H9 (cell line): ENCODE measurements at places on chromosomes 6 and 20.
A peak's percentile ranks its signal among the peaks of the same experiment; 100 is the strongest.

GRCh38 chr20:51710361-51710894 is 57.8 kb downstream of the ATP9A start:
- H3K36me3 ChIP-seq = no peaks in the 10 kb centered on the region; the same call in 1 of the 2 replicates
- H3K4me3 ChIP-seq = peak overlapping the region; percentile 39
- H3K27me3 ChIP-seq = no peaks in the 10 kb centered on the region
- peaks cover 16% of the 10 kb centered on the region; the same call in 1 of the 2 replicates for H3K4me1 ChIP-seq
- peak; percentile 35 for DNase-seq

GRCh38 chr6:167744681-167745669 is 81.7 kb upstream of the AFDN start:
- DNase-seq = no peak
- H3K27me3 ChIP-seq = no peaks in the 10 kb centered on the region
- no peaks in the 10 kb centered on the region for H3K36me3 ChIP-seq
- 0 out of 2 replicates have a peak, but pooled peaks cover 4% of the 10 kb centered on the region for H3K4me1 ChIP-seq
- H3K4me3 ChIP-seq = no peak overlapping the region

- no peak for DNase-seq
- H3K36me3 ChIP-seq = peaks cover 3% of the 10 kb centered on the region; the same call in 1 of the 2 replicates
- no peak overlapping the region for H3K4me3 ChIP-seq
- H3K27me3 ChIP-seq = no peaks in the 10 kb centered on the region
- no peaks in the 10 kb centered on the region for H3K4me1 ChIP-seq
Measured at GRCh38 chr6:145233955-145234354, 501.4 kb downstream of the EPM2A start.

DNA sequence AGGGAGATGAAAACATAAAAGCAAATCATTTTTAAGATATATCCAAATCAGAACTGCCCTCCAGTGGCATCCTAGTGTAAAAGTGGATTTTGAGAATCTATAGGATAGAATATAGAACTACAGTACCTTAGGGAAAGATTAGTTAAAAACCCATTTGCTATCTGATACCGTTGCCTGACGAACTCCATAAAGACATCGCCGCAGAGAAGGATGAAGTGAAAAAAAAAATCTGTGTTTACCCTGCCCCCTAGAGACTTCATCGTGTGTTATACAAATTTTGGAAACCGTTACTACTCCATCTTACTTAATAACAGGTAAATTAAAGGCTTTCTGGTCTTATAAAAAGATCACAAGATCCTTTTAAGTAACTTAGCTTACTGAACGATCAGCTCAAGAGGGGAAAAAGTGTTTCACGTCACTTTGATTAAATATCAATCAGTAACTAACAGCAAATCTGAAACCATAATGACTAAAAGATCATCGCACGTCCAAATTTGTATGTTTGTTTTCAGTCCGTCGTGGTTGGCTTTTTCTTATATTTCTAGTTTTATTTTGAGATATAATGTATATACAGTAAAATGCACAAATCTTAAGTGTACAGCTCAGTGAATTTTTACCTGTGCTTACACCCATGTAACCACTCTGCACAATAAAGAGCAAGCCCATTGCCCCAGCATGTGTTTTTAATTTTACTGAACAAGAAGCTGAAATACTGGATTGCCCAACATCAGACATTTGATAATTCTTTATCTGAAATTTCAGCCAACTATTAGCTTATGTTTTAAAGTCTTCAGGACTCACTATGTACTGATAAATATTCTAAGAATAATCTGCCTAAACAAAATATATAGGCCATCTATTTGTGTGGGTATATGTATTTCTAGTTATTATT is 881 bp upstream of the MCM3 start:
- H3K27ac ChIP-seq = no peak overlapping the region
- H3K27me3 ChIP-seq = no peaks in the 10 kb centered on the region
- no peak overlapping the region for H3K4me3 ChIP-seq
- DNase-seq = no peak
- peaks cover 3% of the 10 kb centered on the region; the same call in 1 of the 2 replicates for H3K4me1 ChIP-seq
- peaks cover 32% of the 10 kb centered on the region for H3K36me3 ChIP-seq

DNA sequence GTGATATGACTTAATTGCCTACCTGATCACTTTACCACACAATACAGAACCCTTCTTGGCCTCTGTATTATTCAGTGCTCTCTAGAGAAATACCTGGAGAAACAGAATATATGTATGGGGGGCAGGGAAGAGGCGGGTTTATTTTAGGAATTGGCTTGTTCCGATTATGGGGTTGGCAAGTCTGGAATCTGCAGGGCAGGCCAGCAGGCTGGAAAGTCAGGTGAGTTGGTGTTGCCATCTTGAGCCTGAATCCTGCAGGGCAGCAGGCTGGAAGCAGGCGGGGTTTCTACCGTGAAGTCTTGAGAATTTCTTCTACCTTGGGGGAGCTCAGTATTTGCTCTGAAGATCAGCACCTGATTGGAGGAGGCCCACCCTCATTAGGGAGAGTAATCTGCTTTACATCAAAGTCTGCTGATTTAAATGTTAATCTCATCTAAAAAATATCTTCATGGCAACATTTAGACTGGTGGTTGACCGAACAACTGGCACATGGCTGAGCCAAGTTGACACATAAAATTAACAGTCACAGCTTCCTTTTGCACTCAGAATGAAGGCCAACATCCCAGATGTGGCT is 193.9 kb downstream of the ZDHHC14 start:
- no peak overlapping the region for H3K4me3 ChIP-seq
- H3K27me3 ChIP-seq = no peaks in the 10 kb centered on the region
- no peak overlapping the region for H3K27ac ChIP-seq
- H3K36me3 ChIP-seq = no peaks in the 10 kb centered on the region; the same call in 2 of the 3 replicates

DNA sequence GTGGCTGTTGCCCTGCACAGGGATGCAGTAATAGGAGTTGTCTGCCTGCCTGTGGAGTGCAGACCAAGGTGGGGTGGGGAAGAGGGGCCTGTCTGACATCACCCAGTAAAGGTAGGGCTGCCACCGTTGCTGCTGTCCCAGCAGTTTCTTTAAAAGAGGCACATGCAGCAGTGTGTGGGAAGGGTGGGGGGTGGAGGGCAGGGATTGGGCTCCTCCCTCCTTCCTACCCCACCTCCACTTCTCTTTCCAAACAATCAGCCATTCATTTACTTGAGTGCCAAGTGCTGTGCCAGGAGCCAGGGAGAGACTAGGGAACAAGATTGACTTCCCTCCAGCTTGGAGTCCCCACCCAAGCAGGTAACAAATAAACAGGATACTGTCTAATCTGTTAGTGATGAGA is 66.8 kb upstream of the MYL9 start:
- no peaks in the 10 kb centered on the region for H3K4me1 ChIP-seq
- no peaks in the 10 kb centered on the region for H3K27me3 ChIP-seq

DNA sequence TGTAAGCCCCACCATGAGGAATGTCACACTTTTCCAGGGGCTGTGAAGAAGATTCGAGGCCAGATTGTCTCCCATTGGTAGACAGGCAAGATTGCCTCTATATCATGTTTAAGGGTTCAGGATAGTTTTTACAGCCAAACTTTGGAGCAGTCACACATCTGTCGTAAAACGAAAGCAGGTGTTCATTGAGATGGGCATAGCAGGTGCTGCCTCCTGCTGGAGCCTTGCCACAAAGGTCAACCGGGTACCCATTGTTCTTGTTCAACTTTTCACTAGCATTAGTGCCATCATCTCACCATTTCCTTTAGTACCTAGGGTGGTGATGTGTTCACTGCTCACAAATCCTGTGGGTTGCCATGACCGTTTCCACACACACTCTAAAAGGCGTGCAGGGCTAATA is 198.3 kb downstream of the HTR1B start:
- H3K4me3 ChIP-seq = no peak overlapping the region
- H3K36me3 ChIP-seq = no peaks in the 10 kb centered on the region
- DNase-seq = peak; percentile 37
- no peak overlapping the region for H3K27ac ChIP-seq

- H3K36me3 ChIP-seq = no peaks in the 10 kb centered on the region
- DNase-seq = no peak
- H3K4me1 ChIP-seq = no peaks in the 10 kb centered on the region; the same call in 1 of the 2 replicates
- H3K27ac ChIP-seq = no peak overlapping the region
- no peak overlapping the region for H3K4me3 ChIP-seq
Measured at GRCh38 chr6:14499841-14500240, 382.3 kb downstream of the CD83 start.

- no peaks in the 10 kb centered on the region for H3K36me3 ChIP-seq
- no peaks in the 10 kb centered on the region for H3K27me3 ChIP-seq
- no peak for DNase-seq
- H3K27ac ChIP-seq = no peak overlapping the region
- H3K4me3 ChIP-seq = no peak overlapping the region
Measured at GRCh38 chr6:38271081-38271480, 368.6 kb downstream of the BTBD9 start.

- H3K27me3 ChIP-seq = no peaks in the 10 kb centered on the region
- DNase-seq = peak; percentile 58
- peaks cover 10% of the 10 kb centered on the region for H3K36me3 ChIP-seq
- H3K4me1 ChIP-seq = no peaks in the 10 kb centered on the region; the same call in 1 of the 2 replicates
- H3K27ac ChIP-seq = no peak overlapping the region
Measured at GRCh38 chr6:31900917-31901414, 920 bp downstream of the ZBTB12 start.

DNA sequence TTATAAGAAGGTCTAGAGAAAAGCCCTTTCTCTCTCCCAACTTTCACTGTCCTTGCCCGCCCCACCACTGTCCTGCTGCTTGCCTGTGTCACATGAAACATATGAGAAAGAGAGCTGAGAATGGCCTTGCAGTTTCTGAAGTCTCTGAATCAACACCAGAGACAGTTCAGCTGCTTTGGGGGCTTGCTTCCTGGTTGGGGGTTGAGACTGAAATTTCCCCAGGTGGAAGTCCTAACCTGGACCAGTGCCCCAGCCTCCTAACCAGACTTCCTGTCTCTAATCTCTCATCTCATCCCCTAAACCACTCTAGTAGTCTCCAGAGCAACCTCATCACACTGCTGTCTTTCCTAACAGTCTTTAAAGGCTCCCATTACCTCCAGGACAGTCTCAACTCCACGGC is 10.7 kb downstream of the TRAM2 start:
- DNase-seq = no peak
- H3K27ac ChIP-seq = no peak overlapping the region
- no peak overlapping the region for H3K4me3 ChIP-seq
- H3K27me3 ChIP-seq = no peaks in the 10 kb centered on the region

DNA sequence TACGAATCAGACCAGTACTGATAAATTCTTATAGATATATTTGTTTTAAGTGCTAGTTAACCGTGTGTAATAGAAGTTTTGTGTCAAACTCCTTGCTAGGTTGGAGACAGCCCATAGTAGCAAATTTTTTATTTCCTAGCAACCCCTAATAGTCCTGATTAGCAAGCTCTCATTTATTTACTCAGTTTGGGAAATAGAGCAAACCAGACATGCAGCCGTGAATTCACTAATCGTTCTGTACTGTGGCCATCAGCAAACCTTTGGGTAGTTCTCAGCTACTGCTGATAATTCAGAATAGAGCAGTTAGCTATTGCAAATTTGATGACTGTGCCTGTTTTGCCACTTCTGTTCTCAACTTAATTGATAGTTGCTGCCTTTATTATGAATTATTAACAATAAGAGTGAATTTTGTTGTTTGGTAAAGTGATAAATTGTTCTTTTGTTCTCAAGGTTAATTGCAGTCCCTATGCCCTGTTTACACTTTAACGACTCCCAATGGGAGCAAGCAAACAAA is 215.8 kb downstream of the GRM1 start:
- H3K27ac ChIP-seq = no peak overlapping the region
- DNase-seq = no peak
- H3K4me3 ChIP-seq = no peak overlapping the region
- no peaks in the 10 kb centered on the region for H3K27me3 ChIP-seq

DNA sequence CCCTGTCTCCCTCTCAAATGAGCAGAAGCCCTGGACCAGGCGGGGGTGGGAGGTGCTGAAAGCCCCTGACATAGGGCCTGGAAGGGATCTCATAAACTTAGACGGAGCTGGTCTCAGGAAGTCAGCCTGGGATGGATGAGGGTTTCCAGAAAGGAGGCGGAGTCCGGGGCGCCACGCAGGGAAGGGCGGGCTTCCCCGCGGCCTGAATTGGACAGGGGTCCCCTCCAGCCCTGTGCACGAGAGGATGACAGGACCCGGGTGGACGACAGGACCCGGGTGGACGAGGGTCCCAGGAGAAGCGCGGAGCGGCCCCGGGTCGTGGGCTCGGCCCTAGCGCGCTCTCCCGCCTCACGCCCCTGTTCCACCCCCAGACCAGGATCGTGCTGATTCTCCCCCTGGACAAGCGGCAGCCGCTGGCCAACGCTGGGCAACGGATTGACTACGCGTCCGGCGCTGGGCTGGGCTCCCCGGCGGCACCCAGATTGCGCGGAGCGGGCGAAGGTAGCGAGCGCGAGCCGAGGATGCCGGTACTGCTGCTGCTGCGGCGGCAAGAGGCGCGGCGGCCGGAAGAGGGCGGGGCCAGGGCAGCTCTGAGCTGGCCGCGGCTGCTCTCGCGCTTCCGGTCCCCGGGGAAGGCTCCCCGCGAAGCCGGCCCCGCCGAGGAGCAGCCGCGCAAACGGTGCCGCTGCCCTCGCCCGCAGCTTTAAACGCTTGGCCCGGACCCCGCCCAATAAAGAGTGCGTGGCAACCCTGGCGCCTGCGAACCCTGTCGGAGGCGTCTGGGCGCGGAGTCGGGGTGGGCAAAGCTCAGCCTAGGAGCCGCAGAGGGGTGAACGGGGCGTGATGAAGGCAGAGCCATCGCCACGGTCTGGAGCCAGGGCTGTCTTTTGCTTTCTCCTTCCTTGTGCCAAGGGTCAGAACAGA is 1.3 kb downstream of the C20orf144 start:
- H3K27ac ChIP-seq = no peak overlapping the region
- H3K4me3 ChIP-seq = peak overlapping the region; percentile 81
- no peaks in the 10 kb centered on the region; the same call in 1 of the 2 replicates for H3K4me1 ChIP-seq
- peaks cover 6% of the 10 kb centered on the region for H3K36me3 ChIP-seq

GRCh38 chr6:132907231-132907630 is 92.9 kb downstream of the RPS12 start:
- no peak overlapping the region for H3K4me3 ChIP-seq
- H3K27ac ChIP-seq = no peak overlapping the region

GRCh38 chr6:33298773-33299236 is at the start of gene RGL2:
Gene RGL2, minus strand, starts transcription at chr6:33298942. Its CDS starts 332 bp downstream, at chr6:33298610.
- peaks cover 23% of the 10 kb centered on the region for H3K36me3 ChIP-seq
- DNase-seq = no peak
- H3K4me3 ChIP-seq = peak within 1 kb of the TSS; percentile 100

GRCh38 chr20:17399303-17399985 is 131.7 kb downstream of the BFSP1 start:
- no peak overlapping the region for H3K4me3 ChIP-seq
- H3K4me1 ChIP-seq = no peaks in the 10 kb centered on the region
- H3K36me3 ChIP-seq = no peaks in the 10 kb centered on the region
- DNase-seq = no peak
- no peaks in the 10 kb centered on the region for H3K27me3 ChIP-seq
- no peak overlapping the region for H3K27ac ChIP-seq

- H3K27ac ChIP-seq = no peak overlapping the region
- no peak for DNase-seq
- H3K4me3 ChIP-seq = no peak overlapping the region
- H3K27me3 ChIP-seq = no peaks in the 10 kb centered on the region
- H3K36me3 ChIP-seq = no peaks in the 10 kb centered on the region
- H3K4me1 ChIP-seq = no peaks in the 10 kb centered on the region
Measured at GRCh38 chr6:74939151-74939708, 266.6 kb downstream of the COL12A1 start.

GRCh38 chr20:58081846-58082245 is 146.6 kb downstream of the ANKRD60 start:
- no peaks in the 10 kb centered on the region for H3K4me1 ChIP-seq
- no peak overlapping the region for H3K4me3 ChIP-seq
- H3K36me3 ChIP-seq = peaks cover 2% of the 10 kb centered on the region; the same call in 2 of the 3 replicates
- no peak for DNase-seq
- H3K27me3 ChIP-seq = no peaks in the 10 kb centered on the region

- H3K4me3 ChIP-seq = no peak overlapping the region
- no peak overlapping the region for H3K27ac ChIP-seq
- no peaks in the 10 kb centered on the region for H3K27me3 ChIP-seq
- peaks cover 4% of the 10 kb centered on the region; the same call in 1 of the 2 replicates for H3K4me1 ChIP-seq
- H3K36me3 ChIP-seq = no peaks in the 10 kb centered on the region
- no peak for DNase-seq
Measured at GRCh38 chr6:166553563-166554271, 32.8 kb downstream of the RAMACL start.
